ENCODE measurements at places on chromosomes 3 and 15. TPM values are rescaled to one million over a fixed set of nuclear protein-coding genes. Genes with fewer than 3 reads are reported as not detected.

- H3K4me3 ChIP-seq, result no peak overlapping the region
- H3K27ac ChIP-seq, result no peak overlapping the region
Measured at GRCh38 chr3:189974359-189974758, 146.3 kb downstream of the P3H2 start.

- no peak overlapping the region for H3K27ac ChIP-seq
- no peaks in the 10 kb centered on the region for H3K27me3 ChIP-seq
- no peak overlapping the region for H3K4me3 ChIP-seq
- H3K4me1 ChIP-seq, result no peaks in the 10 kb centered on the region
Measured at GRCh38 chr15:38877471-38877870, 312.9 kb upstream of the RASGRP1 start.

FOXP1 gene
- total RNA-seq, result 128 TPM

GRCh38 chr3:70620367-70620766 lies 307.9 kb upstream of the MDFIC2 start:
- DNase-seq, result no peak
- no peak overlapping the region for H3K4me3 ChIP-seq
- H3K27ac ChIP-seq, result no peak overlapping the region
- H3K4me1 ChIP-seq, result no peaks in the 10 kb centered on the region
- H3K36me3 ChIP-seq, result no peaks in the 10 kb centered on the region

DNA sequence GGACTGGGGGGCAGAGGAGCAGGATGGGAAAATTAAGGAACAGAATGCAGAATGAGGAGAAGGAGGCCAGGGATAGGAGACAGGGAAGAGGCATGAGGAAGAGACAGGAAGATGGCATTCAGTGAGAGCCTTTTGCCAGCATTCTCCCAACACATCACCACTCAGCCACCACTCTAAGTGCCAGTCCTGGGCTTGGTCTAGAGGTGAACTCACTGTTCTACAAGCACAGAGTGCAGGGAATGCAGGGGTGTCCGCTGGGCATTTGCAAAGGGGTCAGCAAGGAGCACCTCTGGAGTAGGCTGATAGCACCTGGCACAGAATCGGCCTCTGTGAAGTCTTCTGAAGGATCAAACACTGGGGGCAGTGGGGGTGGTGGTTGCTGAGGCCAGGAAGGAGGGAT lies 14.6 kb upstream of the IGDCC3 start:
- no peaks in the 10 kb centered on the region for H3K27me3 ChIP-seq
- no peak overlapping the region for H3K4me3 ChIP-seq
- DNase-seq, result no peak
- H3K4me1 ChIP-seq, result peaks cover 5% of the 10 kb centered on the region
- H3K36me3 ChIP-seq, result no peaks in the 10 kb centered on the region

- H3K27ac ChIP-seq, result no peak overlapping the region
- no peaks in the 10 kb centered on the region for H3K27me3 ChIP-seq
- H3K4me1 ChIP-seq, result no peaks in the 10 kb centered on the region
- H3K36me3 ChIP-seq, result no peaks in the 10 kb centered on the region
- no peak for DNase-seq
Measured at GRCh38 chr3:180402471-180403073, 199.4 kb upstream of the TTC14 start.

DNA sequence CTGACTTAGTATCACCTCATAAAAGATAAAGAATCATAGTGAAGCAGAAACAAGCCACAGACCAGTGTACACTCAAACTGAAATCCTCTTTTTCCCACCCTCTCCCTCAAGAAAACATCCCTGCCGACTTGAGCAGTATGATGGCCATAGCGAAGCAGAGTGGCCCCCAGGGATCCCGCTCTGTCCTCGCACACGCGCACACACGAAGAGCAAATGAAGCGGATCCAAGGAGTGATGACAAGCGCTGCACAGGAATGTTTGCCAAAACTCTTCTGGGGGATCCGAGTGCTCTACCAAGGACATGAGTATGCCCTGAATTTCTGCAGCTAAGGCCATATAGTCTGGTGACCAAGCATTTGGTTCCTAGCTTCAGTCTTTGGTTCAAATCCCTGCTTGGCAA lies 134.5 kb upstream of the C2CD4B start:
- H3K4me1 ChIP-seq, result no peaks in the 10 kb centered on the region
- DNase-seq, result no peak
- no peak overlapping the region for H3K4me3 ChIP-seq
- no peaks in the 10 kb centered on the region for H3K27me3 ChIP-seq

GRCh38 chr15:56844892-56845291 lies 73.6 kb upstream of the TCF12 start:
- no peak overlapping the region for H3K27ac ChIP-seq
- no peak for DNase-seq
- H3K27me3 ChIP-seq, result no peaks in the 10 kb centered on the region
- H3K4me1 ChIP-seq, result no peaks in the 10 kb centered on the region
- H3K36me3 ChIP-seq, result no peaks in the 10 kb centered on the region
- no peak overlapping the region for H3K4me3 ChIP-seq

- no peak for DNase-seq
- H3K4me3 ChIP-seq, result no peak overlapping the region
- H3K27me3 ChIP-seq, result no peaks in the 10 kb centered on the region
- H3K4me1 ChIP-seq, result no peaks in the 10 kb centered on the region
- H3K36me3 ChIP-seq, result no peaks in the 10 kb centered on the region
- H3K27ac ChIP-seq, result no peak overlapping the region
Measured at GRCh38 chr3:132486099-132486498, 68.8 kb downstream of the DNAJC13 start.

- H3K36me3 ChIP-seq, result no peaks in the 10 kb centered on the region
- H3K27me3 ChIP-seq, result no peaks in the 10 kb centered on the region
- no peaks in the 10 kb centered on the region for H3K4me1 ChIP-seq
- DNase-seq, result no peak
- H3K4me3 ChIP-seq, result no peak overlapping the region
Measured at GRCh38 chr3:102485701-102486100, 50.9 kb downstream of the ZPLD1 start.

DNA sequence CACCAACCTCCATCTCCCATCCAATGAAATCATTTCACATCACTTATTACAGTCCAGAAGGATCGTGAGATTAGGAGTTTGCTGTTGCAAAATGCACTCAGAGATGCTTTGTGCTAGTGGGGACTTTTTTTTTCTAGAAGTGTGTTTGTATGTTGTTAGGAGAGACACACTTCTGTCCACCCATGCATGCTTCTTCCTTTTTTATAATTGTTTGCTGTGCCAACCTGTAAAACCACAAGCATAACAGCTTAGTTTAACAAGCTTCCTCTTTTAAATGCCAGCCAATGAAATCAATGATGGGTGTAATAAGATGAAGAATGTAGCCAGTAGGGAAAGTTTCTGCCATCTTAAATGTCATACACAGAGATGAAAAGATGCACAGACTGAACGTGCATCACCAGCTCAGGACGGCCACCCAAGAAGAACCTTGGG lies 305.6 kb upstream of the STT3B start:
- H3K36me3 ChIP-seq, result no peaks in the 10 kb centered on the region
- DNase-seq, result no peak
- no peak overlapping the region for H3K27ac ChIP-seq
- no peaks in the 10 kb centered on the region for H3K27me3 ChIP-seq

P2RY14 gene
- total RNA-seq, result 0.49 TPM

DNA sequence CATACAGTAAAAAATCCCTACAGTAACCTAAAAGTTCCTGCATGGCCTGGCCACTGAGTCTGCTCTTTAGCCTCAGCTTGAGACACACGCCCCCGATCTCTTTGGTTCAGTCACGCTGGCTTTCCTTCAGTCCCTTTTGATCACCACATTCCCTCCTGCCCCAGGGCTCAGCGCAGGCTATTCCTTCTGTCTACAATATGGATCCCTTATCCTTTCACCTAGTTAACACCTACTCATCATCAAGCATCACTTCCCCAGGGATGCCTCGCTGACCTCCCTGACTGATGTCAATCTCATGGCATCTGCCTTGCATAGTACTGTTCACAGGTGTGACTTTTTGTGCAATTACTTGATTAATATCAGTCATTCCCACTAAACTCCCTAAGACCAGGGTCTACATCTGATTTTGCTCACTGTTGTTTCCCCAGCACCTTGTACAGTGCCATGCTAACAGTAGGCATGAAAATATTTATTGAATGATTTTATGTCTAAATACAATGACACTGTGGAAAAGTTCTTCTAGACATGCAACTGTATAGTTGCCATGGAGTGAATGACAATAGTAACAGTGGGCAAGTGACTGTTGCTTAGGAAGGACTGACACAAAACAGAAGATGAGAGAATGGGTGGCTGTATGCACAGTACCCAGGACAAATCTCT lies at the start of gene SNTN:
Gene SNTN, plus strand, starts transcription at position 610 of the 660 bp plus-strand sequence. Its CDS starts 13 bp downstream, at position 623.
- no peak within 1 kb of the TSS for H3K27ac ChIP-seq
- no peak within 1 kb of the TSS for H3K4me3 ChIP-seq
- DNase-seq, result no peak
- H3K4me1 ChIP-seq, result no peaks in the 10 kb centered on the region

DNA sequence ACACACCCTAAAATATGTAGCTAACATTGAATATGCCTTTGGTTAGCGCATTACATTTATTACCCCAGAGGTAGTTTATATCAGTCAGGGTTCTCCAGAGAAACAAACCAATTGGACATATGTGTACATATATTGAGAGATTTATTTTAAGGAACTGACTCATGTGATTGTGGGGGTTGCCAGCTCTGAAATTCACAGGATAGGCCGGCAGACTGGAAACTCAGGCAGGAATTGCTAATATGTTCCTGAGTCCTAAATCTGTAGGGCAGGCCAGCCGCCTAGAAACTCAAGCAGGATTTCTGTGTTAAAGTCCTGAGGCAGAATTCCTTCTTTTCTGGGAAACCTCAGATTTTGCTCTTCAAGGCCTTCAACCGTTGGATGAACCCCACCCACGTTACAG lies 189.7 kb downstream of the CDIN1 start:
- no peaks in the 10 kb centered on the region for H3K36me3 ChIP-seq
- no peak overlapping the region for H3K4me3 ChIP-seq
- no peak for DNase-seq
- H3K27me3 ChIP-seq, result no peaks in the 10 kb centered on the region

GRCh38 chr15:81373775-81374395 lies at the start of gene TMC3:
Gene TMC3 (minus strand): TSS chr15:81374213. CDS start chr15:81374077, 136 bp downstream.
- no peak within 1 kb of the TSS for H3K4me3 ChIP-seq
- no peaks in the 10 kb centered on the region for H3K27me3 ChIP-seq
- DNase-seq, result no peak
- no peak within 1 kb of the TSS for H3K27ac ChIP-seq

DNA sequence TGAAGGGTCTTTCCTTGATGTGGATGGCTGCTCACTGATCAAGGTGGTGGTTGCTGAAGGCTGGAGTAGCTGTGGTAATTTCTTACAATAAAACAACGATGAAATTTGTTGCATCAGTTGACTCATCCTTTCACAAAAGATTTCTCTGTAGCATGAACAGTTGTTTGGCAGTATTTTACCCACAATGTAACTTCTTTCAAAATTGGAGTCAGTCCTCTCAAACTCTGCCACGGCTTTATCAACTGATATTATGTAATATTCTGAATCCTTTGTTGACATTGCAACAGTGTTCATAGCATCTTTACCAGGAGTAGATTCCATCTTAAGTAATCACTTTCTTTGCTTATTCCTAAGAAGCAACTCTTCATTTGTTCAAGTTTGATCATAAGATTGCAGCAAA lies 252.6 kb downstream of the UBE2E2 start:
- H3K27me3 ChIP-seq, result no peaks in the 10 kb centered on the region
- peaks cover 17% of the 10 kb centered on the region for H3K4me1 ChIP-seq

LARP6 gene
- total RNA-seq, result 50.6 TPM

NOX5 gene
- 0.74 TPM for total RNA-seq

Data from vagina (tissue), 2 donors.